ENCODE measurements at places on chromosomes 1 and 21.

GRCh38 chr1:11543392-11543791, 64.4 kb downstream of the DISP3 start:
- DNase-seq, result no peak

- DNase-seq, result no peak
Measured at GRCh38 chr1:72218141-72218739, 64.1 kb downstream of the NEGR1 start.

- DNase-seq, result no peak
Measured at GRCh38 chr1:156389311-156389710, 20.3 kb downstream of the RHBG start.

- no peak for DNase-seq
Measured at GRCh38 chr1:38784452-38785284, 74.9 kb downstream of the RRAGC start.

DNA sequence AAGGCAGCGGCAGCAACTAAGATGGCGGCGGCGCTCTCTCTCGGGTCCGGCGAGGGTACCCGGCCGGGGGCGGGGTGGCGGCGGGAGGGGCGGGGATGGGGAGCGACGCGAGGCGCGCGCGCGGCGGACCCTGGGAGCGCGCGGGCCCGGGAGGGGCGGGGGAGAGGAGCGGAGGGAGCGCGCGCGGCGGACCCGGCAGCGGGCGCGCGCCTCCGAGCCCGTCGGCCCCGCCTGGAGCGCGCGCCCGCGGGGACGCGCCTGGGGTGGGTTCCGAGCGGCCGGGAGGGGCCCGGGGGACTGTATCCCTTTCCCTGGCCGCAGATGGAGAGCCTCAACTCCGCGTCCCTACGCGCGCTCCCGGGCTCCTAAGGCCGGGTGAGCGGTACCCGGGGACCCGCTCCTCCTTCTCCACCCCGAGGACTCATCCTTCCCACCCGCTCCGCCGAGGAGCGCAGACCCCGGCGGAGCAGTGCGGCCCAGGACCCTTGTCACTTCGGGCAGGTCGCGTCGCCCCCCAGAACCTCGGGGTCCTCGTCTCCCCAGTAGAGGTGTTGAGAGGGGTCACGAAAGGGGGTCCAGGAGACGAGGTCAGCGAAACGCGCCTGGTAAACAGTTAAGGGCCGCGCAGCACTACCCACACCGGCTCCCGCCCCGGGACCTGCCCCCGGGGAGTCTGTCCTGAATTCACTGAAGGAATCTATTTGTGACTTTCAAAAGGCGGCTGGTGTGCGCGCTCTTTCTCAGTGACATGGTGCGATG, at the start of gene CLSTN1:
CLSTN1 (minus strand) TSS at position 23 of the 759 bp plus-strand sequence. CDS start 232 bp downstream, outside the sequence.
- DNase-seq, result peak; percentile 93

- DNase-seq, result no peak
Measured at GRCh38 chr1:159171688-159172501, 480 bp downstream of the CADM3 start.

- no peak for DNase-seq
Measured at GRCh38 chr21:14857529-14857928, 207.3 kb downstream of the NRIP1 start.

- no peak for DNase-seq
Measured at GRCh38 chr1:181863006-181863405, 198.5 kb downstream of the ZNF648 start.
